ENCODE measurements at places on chromosomes 1 and 21. TPM values are rescaled to one million over a fixed set of nuclear protein-coding genes. Genes with fewer than 3 reads are reported as not detected.
A peak's percentile ranks its signal among the peaks of the same experiment; 100 is the strongest.

DNA sequence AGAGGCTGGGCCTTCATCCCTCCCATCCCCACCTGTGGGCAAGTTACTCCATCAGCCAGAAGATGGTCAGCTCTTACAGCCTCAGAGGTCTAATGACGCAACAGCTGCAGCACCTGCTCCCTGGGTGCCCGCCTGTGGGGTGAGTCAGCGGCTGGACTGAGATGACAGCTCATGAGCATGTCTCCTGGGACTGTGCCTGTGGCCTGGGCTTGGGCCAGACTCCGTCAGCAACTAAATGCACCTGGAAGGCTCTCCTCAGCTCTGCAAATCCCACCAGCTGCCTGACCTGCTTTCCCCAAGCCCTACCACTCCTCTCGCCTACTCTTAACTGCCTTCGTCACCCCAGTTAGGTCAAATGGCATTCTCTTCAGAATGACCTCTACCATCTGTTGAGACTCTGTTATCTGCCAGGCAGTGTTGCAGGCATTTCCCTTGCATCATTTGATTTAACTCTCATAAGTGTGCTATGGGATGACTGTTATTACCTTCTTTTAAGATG is 47.7 kb downstream of the ETS2 start:
- no peaks in the 10 kb centered on the region for H3K27me3 ChIP-seq
- H3K4me3 ChIP-seq: no peak overlapping the region
- no peaks in the 10 kb centered on the region for H3K36me3 ChIP-seq
- no peak for DNase-seq

- DNase-seq: peak; percentile 90
- no peaks in the 10 kb centered on the region for H3K27me3 ChIP-seq
- H3K4me1 ChIP-seq: peaks cover 42% of the 10 kb centered on the region
- H3K36me3 ChIP-seq: no peaks in the 10 kb centered on the region
Observed at GRCh38 chr1:109619576-109620400, at the start of the genes AMPD2 and GNAT2. AMPD2 (plus strand) TSS chr1:109619837; CDS start chr1:109621176, 1,339 bp downstream. GNAT2 (minus strand) TSS chr1:109619616; CDS start chr1:109612870, 6,746 bp downstream.

DNA sequence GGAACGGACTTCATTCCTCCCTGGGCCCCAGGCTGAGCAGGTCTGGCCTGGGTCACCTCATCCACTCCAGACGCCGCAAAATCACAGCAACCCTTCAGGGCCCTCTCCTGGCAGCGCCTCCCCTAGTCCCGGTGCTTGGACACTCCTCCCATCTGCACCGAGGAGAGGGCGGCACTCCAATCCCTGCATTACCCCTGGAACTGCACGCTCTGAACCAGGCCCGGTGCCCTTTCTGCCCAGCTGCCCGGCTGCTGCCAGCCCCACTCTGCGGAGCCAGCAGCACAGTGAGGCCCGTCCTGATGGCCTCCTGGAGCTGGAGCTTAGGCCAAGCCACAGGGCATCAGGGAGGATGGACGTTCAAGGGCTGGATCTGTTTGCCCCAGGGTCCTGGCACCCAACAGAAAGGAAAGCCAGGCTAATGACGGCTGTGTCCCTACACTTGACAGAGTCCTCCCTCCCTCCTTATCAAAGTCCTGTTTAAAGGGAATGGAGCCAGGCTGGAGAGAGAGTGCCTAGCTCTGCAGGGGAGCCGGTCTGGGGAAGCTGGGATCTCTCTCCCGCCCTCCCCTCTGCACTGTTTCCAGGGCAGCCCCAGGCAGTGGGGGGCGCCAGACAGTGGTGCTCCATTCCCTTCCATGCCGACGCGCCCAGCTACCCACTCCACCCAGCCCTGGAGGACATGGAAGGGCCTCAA is 12.7 kb downstream of the COL6A2 start:
- no peak overlapping the region for H3K4me3 ChIP-seq
- no peaks in the 10 kb centered on the region for H3K27me3 ChIP-seq
- peaks cover 28% of the 10 kb centered on the region for H3K36me3 ChIP-seq
- H3K4me1 ChIP-seq: no peaks in the 10 kb centered on the region
- DNase-seq: peak; percentile 95

DNA sequence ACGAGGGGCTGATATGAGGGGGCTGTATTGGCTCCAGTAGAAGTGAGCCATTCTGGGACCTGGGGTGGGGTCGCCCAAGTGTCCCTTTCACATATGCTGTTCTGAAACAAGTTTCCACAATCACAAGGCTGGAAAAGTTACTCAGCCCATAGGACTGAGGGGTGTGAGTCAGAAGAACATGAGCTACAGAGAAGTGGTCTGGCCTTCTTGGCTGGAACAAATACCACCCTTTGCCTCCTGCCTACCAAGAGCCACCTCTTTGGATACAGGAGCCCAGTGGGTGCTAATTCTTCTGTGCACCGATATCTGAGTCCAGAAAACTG is 42.4 kb downstream of the MEF2D start:
- H3K4me1 ChIP-seq: peaks cover 3% of the 10 kb centered on the region
- no peaks in the 10 kb centered on the region for H3K36me3 ChIP-seq
- H3K27me3 ChIP-seq: no peaks in the 10 kb centered on the region
- H3K27ac ChIP-seq: peak overlapping the region; percentile 100
- H3K4me3 ChIP-seq: no peak overlapping the region

DNA sequence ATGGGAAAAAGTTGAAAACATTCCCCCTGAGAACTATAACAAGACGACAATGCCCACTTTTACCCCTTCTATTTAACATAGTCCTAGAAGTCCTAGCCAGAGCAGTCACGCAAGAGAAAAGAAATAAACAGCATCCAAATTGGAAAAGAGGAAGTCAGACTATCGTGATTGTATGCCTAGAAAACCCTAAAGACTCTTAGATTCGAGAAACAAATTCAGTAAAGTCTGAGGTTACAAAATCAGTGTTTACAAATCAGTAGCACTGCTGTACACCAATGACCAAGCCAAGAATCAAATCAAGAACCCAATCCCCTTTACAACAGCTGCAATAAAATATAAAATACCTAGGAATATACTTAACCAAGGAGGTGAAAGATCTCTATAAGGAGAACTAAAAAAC is 72.4 kb downstream of the POU2F1 start:
- no peak for DNase-seq
- H3K36me3 ChIP-seq: no peaks in the 10 kb centered on the region
- H3K4me1 ChIP-seq: peaks cover 38% of the 10 kb centered on the region

DNA sequence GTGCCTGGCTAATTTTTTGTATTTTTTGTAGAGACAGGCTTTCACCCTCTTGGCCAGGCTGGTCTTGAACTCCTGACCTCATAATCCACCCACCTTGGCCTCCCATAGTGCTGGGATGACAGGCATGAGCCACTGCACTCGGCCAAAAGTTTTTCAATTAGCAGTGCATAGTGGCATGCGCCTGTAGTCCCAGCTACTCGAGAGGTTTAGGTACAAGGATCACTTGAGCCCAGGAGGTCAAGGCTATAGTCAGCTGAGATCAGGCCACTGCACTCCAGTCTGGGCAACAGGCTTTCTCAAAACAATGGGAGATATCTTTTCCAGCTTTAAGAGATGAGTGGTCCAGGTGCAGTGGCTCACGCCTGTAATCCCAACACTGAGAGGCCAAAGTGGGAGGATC is 30.8 kb downstream of the DAP3 start:
- H3K27ac ChIP-seq: no peak overlapping the region
- no peaks in the 10 kb centered on the region for H3K4me1 ChIP-seq
- no peaks in the 10 kb centered on the region for H3K27me3 ChIP-seq
- DNase-seq: no peak
- no peak overlapping the region for H3K4me3 ChIP-seq

- H3K27ac ChIP-seq: no peak overlapping the region
- no peak for DNase-seq
Observed at GRCh38 chr1:153342178-153342577, 6.5 kb downstream of the PGLYRP4 start.

DNA sequence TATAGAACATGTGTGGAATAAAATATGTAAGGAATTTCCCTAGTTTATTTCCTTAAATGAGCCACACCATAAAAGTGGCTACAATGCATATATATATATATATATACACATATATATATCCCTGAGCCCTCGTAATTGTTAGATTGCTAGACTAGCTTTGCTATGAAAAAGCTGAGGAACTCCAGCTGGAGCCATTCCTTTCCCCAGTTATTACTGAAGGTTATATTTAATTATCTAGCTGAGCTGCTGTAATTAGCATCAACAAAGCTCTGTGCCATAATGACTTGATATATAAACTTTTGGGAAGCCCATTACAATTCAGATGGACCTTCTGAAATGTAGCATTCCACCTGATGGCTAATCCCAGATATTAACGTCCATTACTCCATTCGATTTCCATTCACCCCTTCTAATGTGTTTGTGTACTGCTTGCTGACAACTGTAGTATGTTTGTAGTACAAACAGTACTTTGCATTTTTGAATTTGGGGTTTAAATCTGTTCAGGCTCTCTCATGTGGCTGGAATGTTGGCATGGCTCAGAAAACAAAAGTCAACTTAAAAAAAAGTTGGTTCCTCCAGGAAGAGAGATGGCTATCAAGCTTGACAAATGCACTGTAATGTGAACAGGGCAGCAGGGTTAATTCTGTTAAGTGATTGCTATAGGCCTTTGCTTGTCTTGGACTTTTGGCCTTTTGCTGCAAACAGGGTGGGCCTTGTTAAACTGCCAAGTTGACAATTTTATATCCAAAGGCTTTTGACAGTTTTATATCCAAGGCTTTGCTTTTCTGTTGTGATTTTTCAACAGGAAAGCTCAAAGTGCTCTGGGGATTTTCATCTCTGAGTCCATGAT is 170.0 kb downstream of the LTN1 start:
- no peaks in the 10 kb centered on the region for H3K36me3 ChIP-seq
- no peaks in the 10 kb centered on the region for H3K27me3 ChIP-seq
- H3K27ac ChIP-seq: peak overlapping the region; percentile 17

DNA sequence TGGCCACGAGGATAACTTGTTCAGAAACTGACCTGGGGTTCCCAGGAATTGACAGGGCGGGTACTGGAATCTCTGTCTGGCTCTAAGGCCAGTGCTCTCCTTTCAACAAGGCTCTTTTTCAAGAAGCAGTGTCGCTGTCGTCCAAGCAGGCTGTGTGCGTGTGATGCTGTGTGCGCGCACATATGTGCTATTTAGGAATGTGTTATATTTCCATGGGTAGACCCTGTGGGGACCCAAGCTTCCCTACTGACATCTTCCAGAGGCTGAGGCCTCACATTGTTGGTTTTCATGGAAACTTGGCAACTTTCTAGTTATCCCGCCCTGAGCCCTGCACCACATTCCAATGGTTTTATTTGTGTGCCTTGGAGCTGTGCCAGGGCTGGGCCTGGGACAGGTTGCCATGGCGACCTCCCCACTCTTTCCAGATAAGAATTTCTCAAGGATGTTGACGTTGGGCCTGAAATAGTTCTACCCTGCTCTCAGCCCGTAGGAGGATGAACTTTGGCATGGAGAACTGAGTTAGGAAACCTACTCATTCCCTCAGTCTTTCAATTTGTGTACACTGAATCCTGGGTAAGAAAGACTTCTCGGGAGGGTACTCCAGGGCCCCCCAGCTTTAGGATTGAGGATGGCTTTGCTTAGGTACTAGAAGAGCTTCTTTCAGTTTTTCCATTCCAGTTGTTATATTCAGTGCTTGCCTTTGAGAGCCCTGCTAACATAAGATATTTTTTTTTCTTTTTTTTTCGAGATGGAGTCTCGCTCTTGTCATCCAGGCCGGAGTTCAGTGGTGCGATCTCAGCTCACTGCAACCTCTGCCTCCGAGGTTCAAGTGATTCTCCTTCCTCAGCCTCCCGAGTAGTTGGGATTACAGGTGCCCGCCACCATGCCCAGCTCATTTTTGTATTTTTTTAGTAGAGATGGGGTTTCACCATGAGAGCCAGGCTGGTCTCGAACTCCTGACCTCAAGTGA is 38.8 kb upstream of the SRSF10 start:
- peak overlapping the region; percentile 84 for H3K27ac ChIP-seq
- H3K4me3 ChIP-seq: peak overlapping the region; percentile 11
- no peaks in the 10 kb centered on the region for H3K27me3 ChIP-seq
- DNase-seq: peak; percentile 99

- no peak overlapping the region for H3K4me3 ChIP-seq
- no peak for DNase-seq
- H3K27ac ChIP-seq: no peak overlapping the region
- no peaks in the 10 kb centered on the region for H3K27me3 ChIP-seq
Observed at GRCh38 chr1:183830389-183830788, 25.5 kb downstream of the RGL1 start.

GRCh38 chr1:159250638-159251216 is 46.1 kb downstream of the ACKR1 start:
- no peaks in the 10 kb centered on the region for H3K36me3 ChIP-seq
- no peak overlapping the region for H3K27ac ChIP-seq
- no peaks in the 10 kb centered on the region for H3K4me1 ChIP-seq
- H3K27me3 ChIP-seq: no peaks in the 10 kb centered on the region
- no peak overlapping the region for H3K4me3 ChIP-seq
- no peak for DNase-seq

DNA sequence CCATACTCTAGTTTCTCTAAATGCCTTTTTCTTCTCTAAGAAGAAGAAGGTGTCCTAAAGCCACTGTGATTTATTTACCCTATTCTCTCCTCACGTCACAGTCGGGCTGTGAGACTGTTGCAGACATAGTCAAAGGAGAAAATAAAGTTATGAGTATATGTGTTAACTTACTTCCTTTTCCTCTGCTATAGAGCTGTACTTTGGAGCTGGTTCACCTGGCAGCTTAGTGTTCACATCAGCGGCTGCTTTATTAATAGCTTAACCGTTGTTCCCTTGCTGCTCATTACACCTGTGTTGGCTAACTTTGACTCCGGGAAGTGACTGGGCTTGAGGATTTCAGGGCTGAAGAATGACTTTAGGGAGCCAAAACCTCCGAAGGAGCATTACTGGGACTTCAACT is 3.6 kb downstream of the PFKFB2 start:
- H3K27ac ChIP-seq: no peak overlapping the region
- no peak overlapping the region for H3K4me3 ChIP-seq

DNA sequence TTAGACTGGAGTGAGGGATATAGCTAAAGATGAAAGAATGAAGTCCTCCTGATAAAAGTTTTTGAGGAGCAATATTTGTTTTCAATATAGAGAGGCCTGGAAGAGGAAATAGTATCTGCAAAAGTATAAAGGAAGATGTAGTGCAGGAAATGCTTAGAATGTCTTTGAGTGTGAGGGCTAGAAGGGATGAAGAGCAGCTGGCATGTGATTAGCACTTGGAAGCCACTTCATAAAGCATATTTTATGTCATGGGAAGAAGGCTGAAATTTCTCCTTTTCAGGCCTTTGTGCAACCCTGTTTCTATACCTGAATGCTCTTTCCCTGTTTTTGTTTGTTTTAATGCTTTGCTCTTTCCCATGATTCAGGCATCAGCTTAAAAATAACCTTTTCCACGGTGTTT is 323.3 kb upstream of the DEPDC1 start:
- no peaks in the 10 kb centered on the region for H3K4me1 ChIP-seq

DNA sequence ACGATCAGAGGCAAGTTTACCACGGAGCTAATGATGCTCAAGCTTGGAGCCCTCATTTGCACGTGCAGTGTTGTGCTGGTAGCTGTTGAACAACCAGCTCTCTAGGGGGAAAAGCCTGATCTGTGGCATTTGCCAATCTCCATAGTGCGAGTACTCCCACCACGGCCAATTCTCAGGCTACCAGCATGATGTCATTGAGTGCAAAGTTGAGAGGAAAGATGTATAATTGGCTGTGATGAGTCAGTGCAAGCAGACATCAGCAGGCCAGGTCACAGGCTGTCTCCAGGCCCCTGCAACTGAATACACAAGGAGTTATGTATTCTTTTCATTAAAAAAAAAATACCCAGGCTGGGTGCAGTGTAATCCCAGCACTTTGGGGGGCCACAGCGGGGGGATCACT is 233.1 kb upstream of the VAMP3 start:
- no peak for DNase-seq
- H3K27me3 ChIP-seq: no peaks in the 10 kb centered on the region
- peaks cover 10% of the 10 kb centered on the region for H3K4me1 ChIP-seq
- no peak overlapping the region for H3K4me3 ChIP-seq
- no peaks in the 10 kb centered on the region for H3K36me3 ChIP-seq

NBPF3 gene
- 11.6 TPM for total RNA-seq

RAP1GAP gene
- total RNA-seq: 0.33 TPM

LYPD8 gene
- total RNA-seq: not detected

CAMK1G gene
- 1.4 TPM for total RNA-seq

RGS18 gene
- total RNA-seq: 4.3 TPM

SDC3 gene
- 91.1 TPM for total RNA-seq

CFH gene
- total RNA-seq: 31.9 TPM
